ENCODE measurements at places on chromosomes 4 and X.

- DNase-seq = no peak
Measured at GRCh38 chr4:122997463-122998101, 75.2 kb upstream of the NUDT6 start.

DNA sequence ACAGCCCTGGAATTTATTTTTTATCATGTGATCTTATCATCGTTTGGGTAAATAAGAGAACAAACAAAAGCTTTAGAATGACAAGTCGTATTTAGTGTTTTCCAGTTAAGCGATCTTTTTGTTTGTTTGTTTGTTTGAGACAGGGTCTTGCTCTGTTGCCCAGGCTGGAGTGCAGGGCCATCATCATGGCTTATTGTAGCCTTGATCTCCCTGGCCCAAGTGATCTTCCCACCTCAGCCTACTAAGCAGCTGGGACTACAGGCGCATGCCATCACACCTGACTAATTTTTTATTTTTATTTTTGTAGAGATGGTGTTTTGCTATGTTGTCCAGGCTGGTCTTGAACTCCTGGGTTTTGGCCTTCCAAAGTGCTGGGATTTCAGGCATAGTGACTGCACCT, 57.1 kb upstream of the PDLIM3 start:
- no peak for DNase-seq

- DNase-seq = no peak
Measured at GRCh38 chrX:84165711-84166110, 22.3 kb downstream of the RPS6KA6 start.

DNA sequence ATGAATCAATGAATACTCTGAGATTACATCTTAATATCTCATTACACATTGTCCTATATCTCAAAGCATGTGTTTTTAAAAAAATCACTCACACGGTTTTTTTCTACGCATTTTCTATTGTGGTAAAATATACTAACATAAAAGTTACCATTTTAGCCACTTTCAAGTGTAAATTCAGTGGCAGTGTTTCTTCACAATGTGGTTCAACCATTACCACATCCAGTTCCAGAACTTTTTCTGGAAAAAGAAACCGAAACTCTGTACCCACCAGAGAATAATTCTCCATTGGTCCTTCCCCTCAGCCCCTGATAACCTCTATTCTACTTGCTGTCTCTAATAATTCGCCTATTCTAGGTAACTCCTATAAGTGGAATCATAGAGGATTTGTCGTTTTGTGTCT, 35.3 kb upstream of the ACSL1 start:
- DNase-seq = no peak

DNA sequence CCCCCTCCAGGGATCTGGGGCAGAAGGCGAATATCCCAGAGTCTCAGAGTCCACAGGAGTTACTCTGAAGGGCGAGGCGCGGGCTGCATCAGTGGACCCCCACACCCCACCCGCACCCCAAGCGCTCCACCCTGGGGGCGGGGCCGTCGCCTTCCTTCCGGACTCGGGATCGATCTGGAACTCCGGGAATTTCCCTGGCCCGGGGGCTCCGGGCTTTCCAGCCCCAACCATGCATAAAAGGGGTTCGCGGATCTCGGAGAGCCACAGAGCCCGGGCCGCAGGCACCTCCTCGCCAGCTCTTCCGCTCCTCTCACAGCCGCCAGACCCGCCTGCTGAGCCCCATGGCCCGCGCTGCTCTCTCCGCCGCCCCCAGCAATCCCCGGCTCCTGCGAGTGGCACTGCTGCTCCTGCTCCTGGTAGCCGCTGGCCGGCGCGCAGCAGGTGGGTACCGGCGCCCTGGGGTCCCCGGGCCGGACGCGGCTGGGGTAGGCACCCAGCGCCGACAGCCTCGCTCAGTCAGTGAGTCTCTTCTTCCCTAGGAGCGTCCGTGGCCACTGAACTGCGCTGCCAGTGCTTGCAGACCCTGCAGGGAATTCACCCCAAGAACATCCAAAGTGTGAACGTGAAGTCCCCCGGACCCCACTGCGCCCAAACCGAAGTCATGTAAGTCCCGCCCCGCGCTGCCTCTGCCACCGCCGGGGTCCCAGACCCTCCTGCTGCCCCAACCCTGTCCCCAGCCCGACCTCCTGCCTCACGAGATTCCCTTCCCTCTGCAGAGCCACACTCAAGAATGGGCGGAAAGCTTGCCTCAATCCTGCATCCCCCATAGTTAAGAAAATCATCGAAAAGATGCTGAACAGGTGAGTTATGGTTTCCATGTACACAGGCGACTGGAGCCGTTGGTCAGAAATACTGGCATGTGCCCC, at the start of gene CXCL1:
Gene CXCL1, plus strand, starts transcription at position 264 of the 926 bp plus-strand sequence. Its CDS starts 78 bp downstream, at position 342.
- DNase-seq = no peak

- no peak for DNase-seq
Measured at GRCh38 chrX:153064061-153064460, 7.8 kb downstream of the PNMA3 start.

DNA sequence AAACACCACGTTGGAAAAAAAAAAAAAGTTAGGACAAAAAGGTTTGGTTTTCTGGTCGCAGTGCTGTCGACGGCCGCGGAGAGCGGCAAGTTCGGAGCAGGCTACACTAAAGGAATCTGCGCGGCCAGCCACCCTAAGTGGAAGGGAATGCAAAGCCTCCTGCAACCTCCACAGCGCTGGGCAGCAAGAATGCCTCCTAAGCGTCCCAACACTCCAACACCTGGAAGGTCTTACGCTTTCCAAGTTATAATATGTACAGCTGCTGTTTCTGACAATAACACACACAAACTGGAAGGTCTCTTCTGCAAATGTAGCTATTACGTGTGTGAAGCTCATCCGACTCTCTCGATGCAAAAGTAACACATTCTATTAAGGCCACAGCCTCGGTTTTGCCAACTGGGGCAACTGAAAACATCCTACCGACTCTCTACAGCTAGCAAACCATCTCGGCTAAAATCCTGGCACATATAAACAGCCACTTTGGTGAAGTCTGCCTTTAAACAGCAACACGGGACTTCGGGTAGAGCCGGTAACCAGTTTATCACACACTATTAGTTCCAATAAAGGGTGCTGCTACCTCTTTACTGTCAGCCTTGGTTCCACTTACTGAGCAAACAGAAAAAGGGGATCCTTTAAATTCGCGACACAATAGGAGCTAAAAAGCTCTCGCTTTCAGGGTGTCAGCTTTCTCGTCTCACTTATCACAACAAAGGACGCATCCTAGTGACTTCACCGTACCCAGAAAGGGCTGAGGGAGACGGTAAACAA, 895 bp downstream of the SMIM14 start:
- DNase-seq = no peak

GRCh38 chr4:173272314-173272713, 61.8 kb downstream of the HMGB2 start:
- DNase-seq = no peak

DNA sequence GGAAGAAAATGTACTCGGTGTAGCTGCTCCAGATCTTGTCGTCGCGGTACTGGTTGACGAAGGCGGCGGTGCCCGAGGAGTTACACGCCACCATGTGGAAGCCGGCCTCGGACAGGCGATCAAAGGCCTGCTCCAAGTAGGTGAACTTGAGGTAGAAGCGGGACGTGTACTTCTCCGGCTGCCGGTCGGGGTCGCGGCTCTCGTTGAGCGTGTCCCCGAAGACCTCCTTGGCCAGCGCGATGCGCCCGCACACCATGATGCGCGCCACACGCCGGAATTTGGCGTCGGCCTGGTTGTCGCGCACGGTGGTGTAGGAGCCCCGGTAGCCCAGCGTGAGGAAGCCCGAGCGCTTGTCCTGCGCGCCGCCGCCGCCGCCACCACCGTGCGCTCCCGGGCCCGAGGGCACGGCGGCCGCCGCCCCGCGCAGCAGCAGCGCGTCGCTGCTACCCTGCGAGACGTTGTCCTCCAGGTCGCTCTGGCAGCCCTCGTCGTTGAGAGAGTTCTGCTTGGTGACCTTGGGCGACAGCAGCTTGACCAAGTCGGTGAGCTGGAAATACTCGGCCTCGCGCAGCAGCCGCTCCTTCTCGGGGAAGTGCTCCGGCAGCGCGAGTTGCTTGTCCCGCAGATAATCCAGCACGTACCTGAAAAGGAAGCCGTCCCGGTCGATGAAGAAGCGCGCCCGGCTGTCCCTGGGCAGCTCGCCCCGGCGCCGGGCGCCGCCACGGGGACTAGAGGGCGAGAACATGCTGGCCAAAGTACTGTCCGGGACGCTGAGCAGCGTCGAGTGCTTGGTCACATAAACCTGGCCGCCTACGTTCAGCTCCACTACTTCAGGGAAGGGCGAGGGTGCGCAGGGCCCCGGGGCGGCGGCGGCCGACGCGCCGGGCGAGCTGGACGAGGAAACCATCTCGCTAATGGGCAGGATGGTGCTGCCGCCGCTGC, 775 bp downstream of the KCTD8 start:
- no peak for DNase-seq

- no peak for DNase-seq
Measured at GRCh38 chr4:19194672-19195071, 1057.0 kb upstream of the SLIT2 start.

- DNase-seq = no peak
Measured at GRCh38 chr4:3657902-3658529, 108.2 kb upstream of the ADRA2C start.

- DNase-seq = no peak
Measured at GRCh38 chrX:261167-261918, 19.8 kb upstream of the PLCXD1 start.

DNA sequence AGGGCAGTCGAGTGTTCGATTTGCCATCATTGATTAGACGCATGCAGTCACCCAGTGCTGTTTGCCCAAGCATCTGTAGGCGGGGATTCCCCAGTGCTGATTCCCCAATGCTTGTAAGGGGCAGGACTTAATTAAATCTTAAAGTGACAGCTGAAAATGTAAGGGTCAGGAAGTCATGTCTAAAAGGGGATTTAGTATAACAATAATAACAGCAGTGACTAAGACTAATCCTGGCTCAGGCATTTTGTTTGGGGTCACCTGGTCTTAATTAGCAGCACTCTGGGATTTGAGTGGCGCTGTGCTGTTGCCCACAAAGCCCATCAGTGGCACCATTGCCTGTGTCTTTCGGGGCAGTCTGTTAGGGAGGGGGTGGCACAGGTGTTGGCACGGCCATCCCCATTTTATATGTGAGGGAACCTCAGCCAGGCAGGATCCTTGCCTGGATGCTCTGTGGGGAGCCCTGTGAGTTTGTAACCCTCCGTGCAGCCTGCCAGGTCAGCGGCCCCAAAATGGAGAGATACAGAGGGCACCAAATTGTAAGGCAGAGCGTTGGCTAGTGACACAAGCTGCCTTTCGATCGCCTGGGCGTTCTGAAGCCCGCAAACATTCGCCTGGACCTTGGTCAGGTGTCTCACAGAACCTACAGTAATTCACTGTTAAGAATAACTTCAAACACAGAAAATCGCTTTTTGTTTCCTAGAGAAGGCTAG, 146.7 kb downstream of the TBL1X start:
- DNase-seq = no peak

Data from GF-D8 (cell line).